ENCODE measurements at places on chromosomes 3 and 15. TPM values are rescaled to one million over a fixed set of nuclear protein-coding genes. Genes with fewer than 3 reads are reported as not detected.

DNA sequence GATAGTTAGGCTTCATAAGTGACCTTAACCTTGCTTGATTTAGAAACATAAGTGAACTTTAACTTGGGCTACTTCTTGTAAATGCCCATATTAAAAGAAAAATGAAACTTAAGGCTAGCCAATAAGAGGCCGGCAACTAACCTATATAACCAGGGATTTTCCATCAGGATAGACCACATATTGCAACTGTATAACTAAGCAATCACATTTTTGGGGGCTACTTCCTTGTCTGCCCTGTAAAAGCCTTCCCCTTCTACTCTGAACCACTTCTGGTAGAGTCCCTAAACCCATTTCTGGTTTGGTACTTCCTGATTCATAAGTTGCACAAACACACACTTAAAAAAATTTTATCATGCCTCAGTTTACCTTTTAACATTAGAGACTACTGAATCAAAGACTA is 150.9 kb upstream of the UBE2E2 start:
- H3K36me3 ChIP-seq, result peaks cover 3% of the 10 kb centered on the region
- DNase-seq, result no peak
- peaks cover 18% of the 10 kb centered on the region for H3K4me1 ChIP-seq
- no peak overlapping the region for H3K4me3 ChIP-seq
- H3K27me3 ChIP-seq, result no peaks in the 10 kb centered on the region
- no peak overlapping the region for H3K27ac ChIP-seq

GRCh38 chr3:71127052-71127831 is 456.3 kb downstream of the FOXP1 start:
- H3K27me3 ChIP-seq, result no peaks in the 10 kb centered on the region
- DNase-seq, result peak; percentile 33
- H3K4me1 ChIP-seq, result peaks cover 44% of the 10 kb centered on the region

DNA sequence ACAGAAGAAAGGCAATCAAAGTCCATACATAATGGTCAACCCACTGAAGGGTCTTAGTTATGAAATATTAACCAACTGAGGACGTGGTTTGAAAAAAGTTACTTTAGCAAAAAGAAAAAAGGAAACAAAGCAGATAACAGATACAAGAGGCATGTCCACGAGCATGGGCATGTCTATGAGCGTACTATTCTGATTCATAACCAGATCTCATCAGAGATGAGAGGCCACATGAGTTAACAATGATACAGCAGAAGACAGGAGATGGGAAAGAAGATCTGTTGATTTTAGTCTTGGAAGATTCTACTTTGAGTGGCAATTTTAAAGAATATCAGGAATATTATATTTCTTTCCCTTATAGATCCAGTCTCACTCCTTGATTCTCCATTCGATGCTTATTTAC is 262.9 kb upstream of the SLITRK3 start:
- DNase-seq, result no peak
- no peaks in the 10 kb centered on the region for H3K4me1 ChIP-seq
- H3K27me3 ChIP-seq, result no peaks in the 10 kb centered on the region
- no peak overlapping the region for H3K4me3 ChIP-seq
- H3K36me3 ChIP-seq, result no peaks in the 10 kb centered on the region

DNA sequence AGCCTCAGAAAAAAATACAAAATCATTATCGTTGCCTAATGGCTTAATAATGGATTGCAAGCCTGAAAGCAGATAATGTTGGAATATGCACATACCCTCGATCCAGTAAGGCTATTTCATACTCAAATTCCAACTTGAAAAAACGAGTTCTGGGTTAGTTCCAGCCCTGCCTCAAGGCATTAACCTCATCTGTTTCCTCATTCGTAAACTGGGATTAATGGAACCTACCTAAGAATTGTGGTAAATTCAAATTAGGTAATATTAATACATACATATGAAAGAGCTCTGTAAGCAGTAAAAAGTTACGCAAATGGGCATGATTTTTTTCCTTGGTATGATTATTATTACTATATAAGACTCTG is 107.5 kb downstream of the SRGAP3 start:
- peaks cover 3% of the 10 kb centered on the region for H3K36me3 ChIP-seq
- H3K27me3 ChIP-seq, result peaks cover 36% of the 10 kb centered on the region
- H3K4me3 ChIP-seq, result no peak overlapping the region
- no peak for DNase-seq
- H3K4me1 ChIP-seq, result no peaks in the 10 kb centered on the region
- no peak overlapping the region for H3K27ac ChIP-seq

DNA sequence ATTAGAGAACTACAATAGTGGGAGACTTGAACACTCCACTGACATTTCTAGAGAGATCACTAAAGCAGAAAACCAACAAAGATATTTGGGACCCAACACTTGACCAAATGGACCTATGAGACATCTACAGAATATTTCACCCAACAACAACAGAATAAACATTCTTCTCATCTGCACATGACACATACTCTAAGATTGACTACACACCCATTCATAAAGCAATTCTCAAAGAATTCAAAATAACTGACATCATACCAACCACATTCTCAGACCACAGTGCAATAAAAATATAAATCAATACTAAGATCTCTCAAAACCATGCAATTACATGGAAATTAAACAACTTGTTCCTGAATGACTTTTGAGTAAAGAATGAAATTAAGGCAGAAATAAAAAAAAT is 473.7 kb downstream of the LPP start:
- H3K4me1 ChIP-seq, result no peaks in the 10 kb centered on the region
- H3K4me3 ChIP-seq, result no peak overlapping the region
- no peak overlapping the region for H3K27ac ChIP-seq
- H3K27me3 ChIP-seq, result no peaks in the 10 kb centered on the region

GRCh38 chr3:149611149-149611548 is 46.7 kb downstream of the WWTR1 start:
- no peaks in the 10 kb centered on the region for H3K36me3 ChIP-seq
- H3K4me1 ChIP-seq, result no peaks in the 10 kb centered on the region
- no peak for DNase-seq
- H3K27me3 ChIP-seq, result peaks cover 11% of the 10 kb centered on the region

GRCh38 chr3:18086078-18086477 is 339.1 kb downstream of the SATB1 start:
- H3K4me1 ChIP-seq, result peaks cover 12% of the 10 kb centered on the region
- DNase-seq, result no peak
- no peak overlapping the region for H3K27ac ChIP-seq
- H3K36me3 ChIP-seq, result no peaks in the 10 kb centered on the region

- H3K4me1 ChIP-seq, result peaks cover 81% of the 10 kb centered on the region
- H3K4me3 ChIP-seq, result peak overlapping the region; percentile 99
- H3K27me3 ChIP-seq, result no peaks in the 10 kb centered on the region
- H3K27ac ChIP-seq, result peak overlapping the region; percentile 100
Observed at GRCh38 chr3:36907911-36908646, 36.8 kb downstream of the TRANK1 start.

GRCh38 chr3:117263270-117263669 is 553.7 kb downstream of the TUSC7 start:
- H3K36me3 ChIP-seq, result no peaks in the 10 kb centered on the region
- H3K27ac ChIP-seq, result no peak overlapping the region
- no peaks in the 10 kb centered on the region for H3K27me3 ChIP-seq

- peak overlapping the region; percentile 46 for H3K27ac ChIP-seq
- H3K27me3 ChIP-seq, result no peaks in the 10 kb centered on the region
- DNase-seq, result no peak
- no peaks in the 10 kb centered on the region for H3K36me3 ChIP-seq
- H3K4me1 ChIP-seq, result no peaks in the 10 kb centered on the region
- no peak overlapping the region for H3K4me3 ChIP-seq
Observed at GRCh38 chr3:46710671-46711295, 6.9 kb downstream of the PRSS50 start.

GRCh38 chr15:88400084-88400483 is 67.1 kb downstream of the MRPL46 start:
- DNase-seq, result no peak
- H3K36me3 ChIP-seq, result no peaks in the 10 kb centered on the region
- H3K4me1 ChIP-seq, result peaks cover 2% of the 10 kb centered on the region
- H3K27ac ChIP-seq, result no peak overlapping the region
- H3K4me3 ChIP-seq, result no peak overlapping the region
- no peaks in the 10 kb centered on the region for H3K27me3 ChIP-seq

DNA sequence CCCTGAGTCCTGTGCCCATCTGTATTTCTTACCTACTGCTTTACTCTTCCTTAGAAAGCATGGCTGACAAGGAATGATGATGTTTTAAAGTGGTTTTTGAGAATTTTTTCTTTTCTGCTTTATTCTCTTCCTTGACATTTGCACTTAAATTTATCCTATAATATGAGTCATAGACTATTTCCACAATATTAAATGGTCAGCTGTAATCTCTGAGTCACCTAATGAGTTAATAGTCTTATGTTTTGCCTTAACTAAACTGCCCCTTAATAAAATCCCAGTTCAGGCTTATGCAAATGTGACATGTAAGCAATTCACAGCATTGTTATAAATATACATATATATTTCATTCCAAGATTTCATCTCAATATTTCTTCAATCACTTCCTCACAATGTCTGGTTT is 23.8 kb downstream of the MEIS2 start:
- no peak overlapping the region for H3K4me3 ChIP-seq
- no peak overlapping the region for H3K27ac ChIP-seq
- no peaks in the 10 kb centered on the region for H3K36me3 ChIP-seq
- H3K4me1 ChIP-seq, result no peaks in the 10 kb centered on the region

- no peaks in the 10 kb centered on the region for H3K36me3 ChIP-seq
- DNase-seq, result no peak
- H3K4me1 ChIP-seq, result no peaks in the 10 kb centered on the region
- H3K27me3 ChIP-seq, result peaks cover 7% of the 10 kb centered on the region
- H3K4me3 ChIP-seq, result no peak overlapping the region
Observed at GRCh38 chr3:116051040-116051439, 394.2 kb downstream of the LSAMP start.

- no peak overlapping the region for H3K4me3 ChIP-seq
- no peak overlapping the region for H3K27ac ChIP-seq
- H3K27me3 ChIP-seq, result peaks cover 3% of the 10 kb centered on the region
- peaks cover 12% of the 10 kb centered on the region for H3K4me1 ChIP-seq
Observed at GRCh38 chr15:92645051-92645631, 10.4 kb downstream of the FAM174B start.

GRCh38 chr3:108673988-108674661 is 83.1 kb downstream of the RETNLB start:
- no peaks in the 10 kb centered on the region for H3K27me3 ChIP-seq
- peaks cover 17% of the 10 kb centered on the region for H3K36me3 ChIP-seq
- no peak for DNase-seq
- H3K4me3 ChIP-seq, result no peak overlapping the region
- H3K27ac ChIP-seq, result no peak overlapping the region

- no peaks in the 10 kb centered on the region for H3K4me1 ChIP-seq
- no peaks in the 10 kb centered on the region for H3K27me3 ChIP-seq
- H3K36me3 ChIP-seq, result no peaks in the 10 kb centered on the region
- no peak overlapping the region for H3K4me3 ChIP-seq
Observed at GRCh38 chr3:196524527-196524926, 9.4 kb upstream of the SMCO1 start.

- no peak overlapping the region for H3K4me3 ChIP-seq
- DNase-seq, result no peak
- H3K27me3 ChIP-seq, result no peaks in the 10 kb centered on the region
- H3K4me1 ChIP-seq, result no peaks in the 10 kb centered on the region
Observed at GRCh38 chr3:141921316-141921715, 44.9 kb downstream of the ATP1B3 start.

- no peak overlapping the region for H3K27ac ChIP-seq
- no peak overlapping the region for H3K4me3 ChIP-seq
- no peaks in the 10 kb centered on the region for H3K27me3 ChIP-seq
- no peak for DNase-seq
- no peaks in the 10 kb centered on the region for H3K36me3 ChIP-seq
Observed at GRCh38 chr3:82790307-82791097, 1029.1 kb upstream of the GBE1 start.

GRCh38 chr3:14716591-14716990 is 41.6 kb downstream of the C3orf20 start:
- no peak overlapping the region for H3K27ac ChIP-seq
- no peaks in the 10 kb centered on the region for H3K4me1 ChIP-seq
- H3K4me3 ChIP-seq, result no peak overlapping the region
- no peaks in the 10 kb centered on the region for H3K27me3 ChIP-seq
- no peak for DNase-seq

DNA sequence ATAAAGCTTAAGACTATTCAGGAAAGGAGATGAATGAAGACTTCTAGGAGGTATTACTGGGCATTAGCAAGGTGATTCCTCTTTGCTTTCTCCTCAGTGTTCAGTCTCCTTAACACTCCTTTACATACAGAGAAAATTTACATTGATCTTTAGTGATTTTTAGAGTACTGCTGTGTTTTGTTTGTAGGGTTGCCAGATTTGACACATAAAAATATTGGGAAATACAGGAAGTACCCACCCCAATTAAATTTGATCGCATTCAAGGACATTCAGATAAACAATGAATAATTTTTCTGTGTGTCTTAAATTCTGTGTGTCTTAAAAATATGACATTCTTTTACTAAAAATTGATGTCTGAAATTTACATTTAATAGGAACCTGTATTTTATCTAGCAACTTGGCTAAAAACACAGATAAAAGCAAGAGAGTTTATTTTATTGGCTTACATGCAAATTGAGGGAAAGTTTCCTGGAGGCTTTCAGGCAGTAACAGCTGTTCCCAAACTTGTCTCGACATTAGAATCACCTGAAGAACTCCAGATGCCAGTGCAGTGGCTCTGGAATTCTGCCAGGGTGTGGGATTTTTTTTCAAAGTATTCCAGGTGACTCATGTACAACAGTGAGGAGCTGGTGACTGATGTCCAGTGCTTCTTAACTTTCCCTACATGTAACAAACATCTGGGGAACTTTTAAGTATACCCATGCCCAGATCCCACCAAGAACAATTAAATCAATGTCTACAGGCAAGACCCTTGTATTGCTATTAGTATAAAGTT is 23.4 kb upstream of the PLOD2 start:
- DNase-seq, result no peak
- no peak overlapping the region for H3K4me3 ChIP-seq
- no peaks in the 10 kb centered on the region for H3K36me3 ChIP-seq
- no peak overlapping the region for H3K27ac ChIP-seq

- no peak overlapping the region for H3K4me3 ChIP-seq
- H3K27me3 ChIP-seq, result no peaks in the 10 kb centered on the region
- H3K4me1 ChIP-seq, result no peaks in the 10 kb centered on the region
- H3K27ac ChIP-seq, result no peak overlapping the region
- no peaks in the 10 kb centered on the region for H3K36me3 ChIP-seq
Observed at GRCh38 chr3:12454076-12454815, 30.0 kb upstream of the TSEN2 start.

GRCh38 chr15:70892912-70893560 is 410 bp downstream of the LRRC49 start:
- H3K36me3 ChIP-seq, result no peaks in the 10 kb centered on the region
- peaks cover 13% of the 10 kb centered on the region for H3K4me1 ChIP-seq
- H3K4me3 ChIP-seq, result peak overlapping the region; percentile 87
- peaks cover 54% of the 10 kb centered on the region for H3K27me3 ChIP-seq
- DNase-seq, result no peak
- H3K27ac ChIP-seq, result no peak overlapping the region

BLM gene
- polyA plus RNA-seq, result 4.1 TPM

THPO gene
- not detected for polyA plus RNA-seq

TRH gene
- not detected for polyA plus RNA-seq

YEATS2 gene
- polyA plus RNA-seq, result 6.8 TPM

GRAMD2A gene
- not detected for polyA plus RNA-seq

CNTN4 gene
- not detected for polyA plus RNA-seq

VGLL3 gene
- not detected for polyA plus RNA-seq

CAND2 gene
- 1.8 TPM for polyA plus RNA-seq

USP4 gene
- 50.6 TPM for polyA plus RNA-seq

NGLY1 gene
- 33.9 TPM for polyA plus RNA-seq

RASGRF1 gene
- not detected for polyA plus RNA-seq
